ENCODE measurements at places on chromosomes 7 and 10. TPM values are rescaled to one million over a fixed set of nuclear protein-coding genes. Genes with fewer than 3 reads are reported as not detected.

GRCh38 chr10:111187096-111187495 is 110.3 kb downstream of the ADRA2A start:
- H3K4me1 ChIP-seq: no peaks in the 10 kb centered on the region
- no peaks in the 10 kb centered on the region for H3K36me3 ChIP-seq
- H3K27me3 ChIP-seq: no peaks in the 10 kb centered on the region
- DNase-seq: no peak
- no peak overlapping the region for H3K27ac ChIP-seq
- H3K4me3 ChIP-seq: no peak overlapping the region

Gene SLC26A4
- polyA plus RNA-seq: not detected

Gene PON1
- polyA plus RNA-seq: not detected

DNA sequence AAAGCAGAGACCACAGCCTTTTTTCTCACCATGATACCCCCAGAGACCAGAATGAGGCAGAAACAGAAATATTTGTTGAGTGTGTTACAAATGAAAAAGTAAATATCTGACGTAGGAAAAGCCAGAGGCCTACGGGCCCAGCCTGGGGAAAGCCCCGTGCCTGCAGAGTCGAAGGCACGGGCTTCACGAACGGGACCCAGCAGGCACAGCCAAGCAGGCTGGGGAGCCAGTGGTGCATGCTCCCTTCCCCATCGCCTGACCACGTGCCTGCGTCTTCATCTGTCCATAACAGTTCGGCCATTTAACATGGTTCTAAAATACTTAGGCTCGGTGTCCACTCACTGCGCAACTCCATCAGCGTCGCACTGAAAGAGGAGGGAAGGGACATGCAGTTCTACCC is 50.8 kb downstream of the SLIT1 start:
- DNase-seq: no peak
- H3K36me3 ChIP-seq: no peaks in the 10 kb centered on the region
- H3K27ac ChIP-seq: no peak overlapping the region
- H3K27me3 ChIP-seq: peaks cover 4% of the 10 kb centered on the region

- H3K27ac ChIP-seq: no peak overlapping the region
- peaks cover 63% of the 10 kb centered on the region for H3K27me3 ChIP-seq
- H3K4me3 ChIP-seq: no peak overlapping the region
- DNase-seq: no peak
- H3K36me3 ChIP-seq: no peaks in the 10 kb centered on the region
Measured at GRCh38 chr7:1219498-1219897, 13.2 kb upstream of the UNCX start.

Gene RBM20
- 0.36 TPM for polyA plus RNA-seq

GRCh38 chr7:3683546-3684539 is 382.8 kb downstream of the SDK1 start:
- H3K4me3 ChIP-seq: no peak overlapping the region
- no peaks in the 10 kb centered on the region for H3K27me3 ChIP-seq
- DNase-seq: peak; percentile 90
- peaks cover 19% of the 10 kb centered on the region for H3K4me1 ChIP-seq
- no peak overlapping the region for H3K27ac ChIP-seq

DNA sequence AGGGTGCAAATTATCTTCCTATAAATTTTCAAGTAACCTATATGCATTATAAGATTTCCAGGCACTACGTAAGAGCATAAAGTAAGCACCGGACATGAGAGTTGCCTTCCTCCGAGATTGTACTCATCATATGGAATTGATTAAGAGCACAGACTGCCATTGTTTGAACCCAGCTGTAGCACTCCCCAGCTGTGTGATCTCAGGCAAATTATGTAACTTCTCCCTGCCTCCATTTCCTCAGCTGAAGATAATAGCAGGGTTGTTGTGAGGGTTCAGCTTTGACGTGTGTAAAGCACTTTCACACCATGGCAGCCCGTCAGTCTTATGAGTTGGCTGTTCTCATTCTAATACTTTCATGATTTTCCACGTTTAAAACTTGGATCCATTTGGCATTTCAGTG is 122.6 kb downstream of the ITIH5 start:
- H3K4me1 ChIP-seq: no peaks in the 10 kb centered on the region
- H3K27ac ChIP-seq: no peak overlapping the region
- no peaks in the 10 kb centered on the region for H3K36me3 ChIP-seq
- no peak for DNase-seq
- H3K27me3 ChIP-seq: no peaks in the 10 kb centered on the region
- H3K4me3 ChIP-seq: no peak overlapping the region

- H3K27ac ChIP-seq: no peak overlapping the region
- H3K4me3 ChIP-seq: no peak overlapping the region
- no peaks in the 10 kb centered on the region for H3K36me3 ChIP-seq
- H3K4me1 ChIP-seq: no peaks in the 10 kb centered on the region
Measured at GRCh38 chr7:70063371-70063770, 465.1 kb downstream of the AUTS2 start.

- H3K36me3 ChIP-seq: no peaks in the 10 kb centered on the region
- no peak overlapping the region for H3K4me3 ChIP-seq
- peaks cover 14% of the 10 kb centered on the region for H3K4me1 ChIP-seq
- peak; percentile 59 for DNase-seq
Measured at GRCh38 chr10:17387861-17388503, 66.4 kb downstream of the ST8SIA6 start.

Gene NAT16
- polyA plus RNA-seq: 0.04 TPM

Gene TRIM4
- 20.8 TPM for polyA plus RNA-seq

DNA sequence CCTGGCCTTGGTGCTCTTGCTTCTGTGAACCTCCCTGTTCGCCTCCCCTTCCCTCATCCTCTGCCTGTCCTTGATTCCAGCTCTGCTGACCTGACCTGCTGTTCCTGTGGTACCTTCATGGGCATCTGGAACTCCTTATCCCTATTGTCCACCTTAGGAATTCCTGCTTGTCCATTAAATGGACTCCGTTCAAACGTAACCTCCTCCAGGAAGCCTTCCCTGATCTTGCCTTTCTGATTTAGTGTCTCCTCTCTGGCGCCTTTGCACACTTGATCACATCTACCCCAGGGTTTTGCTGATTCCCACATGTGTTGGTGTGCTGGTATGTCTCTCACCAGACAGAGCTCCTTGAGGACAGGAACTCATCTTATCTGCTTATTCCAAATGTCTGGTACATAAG is 20.9 kb downstream of the TSPAN15 start:
- peaks cover 20% of the 10 kb centered on the region for H3K4me1 ChIP-seq
- no peak overlapping the region for H3K27ac ChIP-seq
- no peak for DNase-seq
- H3K4me3 ChIP-seq: no peak overlapping the region
- no peaks in the 10 kb centered on the region for H3K27me3 ChIP-seq
- H3K36me3 ChIP-seq: no peaks in the 10 kb centered on the region

- H3K27me3 ChIP-seq: no peaks in the 10 kb centered on the region
- no peaks in the 10 kb centered on the region for H3K36me3 ChIP-seq
- H3K4me3 ChIP-seq: no peak overlapping the region
- peak overlapping the region; percentile 77 for H3K27ac ChIP-seq
Measured at GRCh38 chr7:130372402-130373165, 7.7 kb upstream of the CPA1 start.

GRCh38 chr10:17201794-17202116 is 283 bp upstream of the TRDMT1 start:
- peaks cover 18% of the 10 kb centered on the region for H3K4me1 ChIP-seq
- H3K4me3 ChIP-seq: peak overlapping the region; percentile 77
- no peaks in the 10 kb centered on the region for H3K36me3 ChIP-seq
- H3K27me3 ChIP-seq: no peaks in the 10 kb centered on the region

Measured in small intestine (tissue), 16 donors.